Astrocyte (in vitro differentiated cells and primary cell): ENCODE measurements at places on chromosomes 1 and 21.

DNA sequence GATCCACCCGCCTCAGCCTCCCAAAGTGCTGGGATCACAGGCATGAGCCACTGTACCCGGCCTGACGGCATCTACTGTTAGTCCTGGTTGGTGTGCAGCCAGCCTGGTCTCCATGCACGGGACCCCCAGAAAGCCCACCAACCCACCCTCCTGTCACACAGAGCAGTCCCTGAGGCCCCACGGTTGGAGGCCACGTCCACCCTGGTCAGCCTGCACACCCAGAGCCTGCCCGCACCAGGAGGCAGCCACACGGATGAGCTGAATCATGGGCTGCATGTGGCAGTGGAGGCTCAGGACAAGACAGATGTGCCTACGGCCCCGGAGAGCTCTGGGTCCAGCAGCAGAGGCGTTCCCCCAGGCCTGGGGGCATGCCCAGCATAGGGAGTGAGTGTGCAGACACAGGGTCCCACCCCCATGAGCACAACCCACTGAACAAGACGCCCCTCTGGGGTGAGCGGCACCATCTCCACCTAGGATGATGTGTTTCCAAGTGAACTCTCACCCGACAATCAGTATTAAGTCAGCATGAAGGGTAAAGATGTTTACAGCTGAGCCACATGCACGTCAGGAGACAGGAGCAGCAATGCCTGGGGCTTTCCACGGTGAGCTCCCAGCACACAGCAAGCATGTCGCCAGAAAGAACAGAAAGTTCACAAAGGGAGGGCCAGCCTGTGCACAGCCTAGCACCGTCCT lies 102.1 kb downstream of the WDR4 start:
- no peak for DNase-seq

- peak; percentile 75 for DNase-seq
Observed at GRCh38 chr1:149936992-149937705, 470 bp upstream of the MTMR11 start.

- DNase-seq, result peak; percentile 81
Observed at GRCh38 chr1:206770531-206771337, at the start of gene IL19. TSS of gene IL19 (plus strand) at chr1:206770773. CDS start at chr1:206836663, 65,890 bp downstream.

DNA sequence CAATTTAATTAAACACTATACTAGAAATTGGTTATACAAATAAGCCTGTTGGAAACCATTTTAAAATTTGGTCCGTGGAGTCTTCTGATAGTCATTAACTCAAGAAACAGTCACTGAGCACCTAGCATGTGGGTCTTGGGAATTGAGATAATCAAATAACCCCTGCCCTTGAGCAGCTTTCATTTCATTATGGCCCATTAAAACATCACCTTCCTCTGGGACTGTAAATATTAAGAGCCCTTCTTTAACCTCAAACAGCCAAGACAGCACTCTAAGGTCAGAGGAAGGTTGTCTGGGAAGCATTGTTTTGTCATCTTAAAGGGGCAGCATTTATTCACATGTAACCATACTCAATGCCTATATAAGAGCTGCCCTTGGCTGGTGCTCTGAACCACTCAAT lies 610.3 kb upstream of the USP24 start:
- DNase-seq, result no peak

DNA sequence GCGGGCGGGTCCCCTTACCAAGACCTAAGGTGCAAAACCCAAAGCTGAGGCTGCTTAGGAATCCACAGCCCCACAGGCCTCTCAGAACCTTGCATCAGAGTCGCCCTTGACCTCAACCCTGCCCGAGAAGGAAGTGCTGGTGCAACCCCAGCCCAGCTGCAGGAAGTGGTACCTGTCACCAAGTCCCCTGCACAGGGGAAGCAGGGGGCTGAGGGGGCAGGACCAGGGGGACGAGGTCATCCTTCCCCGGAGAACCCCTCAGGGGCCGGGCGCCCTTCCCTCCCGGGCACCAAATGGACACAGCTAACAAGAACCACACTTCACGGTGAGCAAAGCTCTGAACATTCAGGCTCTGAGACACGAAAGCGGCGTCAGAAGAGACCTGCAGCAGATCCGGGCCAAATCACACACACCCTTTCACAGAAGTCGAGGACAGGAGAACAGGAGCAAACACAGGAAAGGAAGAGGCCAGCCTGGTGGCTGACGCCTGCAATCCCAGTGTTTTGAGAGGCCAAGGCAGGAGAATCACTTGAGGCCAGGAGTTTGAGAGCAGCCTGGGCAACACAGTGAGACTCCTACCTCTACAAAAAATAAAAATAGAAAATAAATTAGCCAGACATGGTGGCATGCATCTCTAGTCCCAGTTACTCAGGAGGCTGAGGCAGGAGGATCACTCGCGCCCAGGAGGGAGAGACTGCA lies 6.4 kb downstream of the ITGB2 start:
- no peak for DNase-seq

GRCh38 chr1:219143735-219144134 lies 29.9 kb upstream of the LYPLAL1 start:
- DNase-seq, result peak; percentile 33

GRCh38 chr1:22508329-22508728 lies 55.0 kb upstream of the EPHA8 start:
- DNase-seq, result no peak

DNA sequence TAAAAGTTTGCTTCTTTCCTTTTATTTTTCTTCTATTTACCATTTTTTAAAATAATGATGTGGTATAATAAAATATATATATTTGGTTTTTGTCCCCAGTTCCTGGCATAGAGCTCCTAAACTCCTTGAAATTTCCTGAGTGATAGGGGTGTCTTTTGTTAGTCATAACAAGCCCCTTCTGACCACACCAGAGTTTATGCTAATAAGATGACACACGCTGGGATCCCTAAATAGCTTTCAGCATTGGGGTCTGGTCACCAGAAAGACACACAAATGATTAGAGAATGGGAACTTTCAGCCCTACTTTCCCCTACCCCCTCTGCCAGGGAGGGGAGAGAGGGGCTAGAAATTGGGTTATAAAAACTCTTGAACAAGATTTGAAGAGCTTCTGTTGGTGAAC lies 56.2 kb downstream of the COL24A1 start:
- DNase-seq, result no peak
